ENCODE measurements at places on chromosomes 4 and X.

DNA sequence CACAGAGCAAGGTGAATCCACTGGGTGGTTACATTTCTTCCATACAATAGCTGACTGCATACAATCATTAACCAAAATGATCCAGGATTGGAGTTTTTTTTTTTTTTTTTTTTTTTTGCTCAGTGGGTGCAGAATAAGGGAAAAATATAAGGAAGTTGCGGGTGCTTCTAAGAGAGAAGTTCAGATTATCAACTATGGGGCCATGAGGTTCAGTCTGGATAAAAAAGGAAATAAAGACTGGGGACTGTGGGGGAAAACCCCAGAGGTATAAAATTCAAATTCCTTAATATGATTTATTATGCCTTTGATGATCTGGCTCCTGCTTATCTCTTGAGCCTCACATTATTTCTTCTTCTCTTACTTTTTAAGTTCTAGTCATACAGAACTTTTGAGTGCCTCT lies 5.9 kb upstream of the EIF1AX start:
- H3K4me1 ChIP-seq = no peaks in the 10 kb centered on the region
- DNase-seq = no peak
- no peaks in the 10 kb centered on the region for H3K27me3 ChIP-seq

DNA sequence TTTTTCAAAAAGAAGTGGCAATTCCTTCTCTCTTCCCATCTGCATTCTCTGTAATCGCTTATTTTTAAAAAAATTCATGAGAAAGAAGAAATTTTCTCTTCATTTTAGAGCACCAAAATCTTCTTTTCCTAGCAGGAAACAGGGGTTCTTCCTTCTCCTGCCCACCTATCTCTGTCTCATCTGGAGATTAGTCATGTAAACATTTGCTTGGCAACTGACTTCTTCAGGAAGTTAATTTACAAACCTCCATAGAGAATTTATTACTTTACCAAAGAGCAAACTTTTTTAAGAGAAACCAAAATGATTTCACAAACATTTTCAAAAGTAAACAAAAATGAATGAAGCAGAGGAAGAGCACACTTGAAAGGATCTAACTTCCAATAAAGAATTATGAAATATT lies 13.5 kb downstream of the TTC29 start:
- H3K27me3 ChIP-seq = no peaks in the 10 kb centered on the region
- no peak for DNase-seq
- no peak overlapping the region for H3K4me3 ChIP-seq
- H3K27ac ChIP-seq = no peak overlapping the region
- no peaks in the 10 kb centered on the region for H3K36me3 ChIP-seq

- H3K27me3 ChIP-seq = no peaks in the 10 kb centered on the region
- no peak for DNase-seq
- no peak overlapping the region for H3K4me3 ChIP-seq
- H3K36me3 ChIP-seq = no peaks in the 10 kb centered on the region
Observed at GRCh38 chr4:86688026-86688425, 93.9 kb downstream of the PTPN13 start.

DNA sequence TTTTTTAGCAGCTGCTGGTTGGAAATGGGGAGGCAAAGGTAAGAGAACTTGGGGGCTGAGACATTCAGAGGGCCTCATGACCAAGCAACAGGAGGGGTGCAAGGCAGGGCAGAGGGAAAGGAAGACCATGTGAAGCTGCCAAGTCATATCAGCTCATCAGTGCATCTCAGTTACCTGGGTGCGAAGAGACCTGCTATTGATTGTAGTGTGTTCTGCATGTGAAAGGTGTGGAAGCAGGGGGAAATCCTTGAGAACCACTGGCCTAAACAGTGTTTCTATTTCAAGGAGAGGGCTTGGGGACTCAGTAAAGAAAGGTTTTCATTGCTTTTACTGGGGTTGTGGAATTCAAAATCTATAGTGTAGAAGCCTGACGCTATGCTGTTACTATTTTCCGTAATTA lies 47.1 kb upstream of the EDA start:
- no peaks in the 10 kb centered on the region for H3K27me3 ChIP-seq
- H3K36me3 ChIP-seq = no peaks in the 10 kb centered on the region
- no peak overlapping the region for H3K27ac ChIP-seq
- DNase-seq = no peak

GRCh38 chr4:68869274-68869773 lies 53.5 kb downstream of the UGT2B10 start:
- no peak overlapping the region for H3K27ac ChIP-seq
- DNase-seq = no peak
- no peaks in the 10 kb centered on the region for H3K27me3 ChIP-seq
- no peak overlapping the region for H3K4me3 ChIP-seq
- H3K4me1 ChIP-seq = no peaks in the 10 kb centered on the region

DNA sequence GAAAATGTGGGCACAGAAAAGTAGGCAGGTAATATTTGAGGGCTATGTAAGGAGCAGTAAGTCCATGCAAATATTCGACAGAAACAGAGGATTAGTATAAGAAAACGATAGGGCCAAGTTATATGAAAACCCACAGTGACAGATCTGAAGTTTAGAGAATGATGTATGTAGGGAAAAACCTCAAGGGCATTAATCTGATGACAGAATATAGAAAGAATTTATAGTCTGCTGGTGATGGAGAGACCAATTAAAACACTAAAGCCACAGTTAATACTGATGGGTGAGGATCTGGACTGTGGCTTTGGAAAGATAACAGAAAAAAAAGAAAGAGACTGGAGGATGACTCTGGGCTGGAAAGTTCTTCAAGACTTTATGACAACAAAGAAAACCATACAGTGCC lies 169.7 kb downstream of the PALLD start:
- H3K27ac ChIP-seq = no peak overlapping the region
- DNase-seq = no peak
- H3K27me3 ChIP-seq = no peaks in the 10 kb centered on the region
- H3K36me3 ChIP-seq = no peaks in the 10 kb centered on the region

GRCh38 chrX:53312946-53313727 lies 31.8 kb upstream of the IQSEC2 start:
- no peak overlapping the region for H3K27ac ChIP-seq
- no peak overlapping the region for H3K4me3 ChIP-seq

GRCh38 chrX:97616883-97617530 lies 733.3 kb downstream of the RPA4 start:
- no peaks in the 10 kb centered on the region for H3K27me3 ChIP-seq
- H3K4me3 ChIP-seq = no peak overlapping the region

GRCh38 chr4:10048941-10049697 lies 27.8 kb upstream of the SLC2A9 start:
- H3K36me3 ChIP-seq = no peaks in the 10 kb centered on the region
- no peaks in the 10 kb centered on the region for H3K27me3 ChIP-seq
- no peak for DNase-seq
- H3K27ac ChIP-seq = no peak overlapping the region

DNA sequence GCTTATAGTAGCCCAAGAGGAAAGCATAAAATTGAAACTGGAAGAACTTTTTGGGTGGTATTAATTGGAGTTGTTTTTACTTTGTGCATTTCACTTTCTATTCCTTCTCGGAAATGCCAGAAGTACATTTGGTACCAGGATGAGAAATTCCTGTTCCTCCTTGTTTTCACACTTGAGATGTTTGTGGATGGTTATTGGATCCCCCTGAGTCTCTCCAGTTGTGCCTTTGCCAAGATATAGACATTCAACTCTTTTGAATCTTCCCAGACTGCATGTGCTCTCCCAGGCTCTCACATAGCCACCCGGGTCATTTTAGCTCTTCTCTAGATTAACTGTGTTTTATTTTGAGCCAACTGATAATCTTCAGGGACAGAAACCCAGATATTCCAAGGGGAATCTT lies 120.5 kb downstream of the AFF1 start:
- DNase-seq = no peak
- 0 out of 2 replicates have a peak, but pooled peaks cover 8% of the 10 kb centered on the region for H3K4me1 ChIP-seq
- no peaks in the 10 kb centered on the region for H3K27me3 ChIP-seq
- H3K4me3 ChIP-seq = no peak overlapping the region
- no peaks in the 10 kb centered on the region for H3K36me3 ChIP-seq

- H3K27me3 ChIP-seq = peaks cover 14% of the 10 kb centered on the region
- no peak for DNase-seq
- no peaks in the 10 kb centered on the region for H3K4me1 ChIP-seq
- no peaks in the 10 kb centered on the region for H3K36me3 ChIP-seq
- no peak overlapping the region for H3K27ac ChIP-seq
- H3K4me3 ChIP-seq = no peak overlapping the region
Observed at GRCh38 chr4:8164194-8164565, 5.6 kb upstream of the ABLIM2 start.

- no peak for DNase-seq
- H3K4me3 ChIP-seq = no peak overlapping the region
- no peaks in the 10 kb centered on the region for H3K4me1 ChIP-seq
- H3K27ac ChIP-seq = no peak overlapping the region
- no peaks in the 10 kb centered on the region for H3K36me3 ChIP-seq
Observed at GRCh38 chr4:52472444-52472843, 186.7 kb downstream of the USP46 start.
